H7 (cell line): ENCODE measurements at places on chromosomes 7 and 10. TPM values are rescaled to one million over a fixed set of nuclear protein-coding genes. Genes with fewer than 3 reads are reported as not detected.

The ITGA8 gene
- total RNA-seq, result 0.03 TPM in 1 of 2 replicates, not detected in the other

The HOXA7 gene
- total RNA-seq, result not detected in 2 replicates

The STX1A gene
- 16.8 and 19.4 TPM in 2 replicates for total RNA-seq

The FKBP9 gene
- total RNA-seq, result 9.0 and 17.4 TPM in 2 replicates

The MYH16 gene
- total RNA-seq, result not detected in 2 replicates

The TSPAN15 gene
- 5.0 and 6.5 TPM in 2 replicates for total RNA-seq

The GTF2IRD2 gene
- 0.76 and 2.5 TPM in 2 replicates for total RNA-seq

The HOGA1 gene
- 0.37 TPM in 1 of 2 replicates, not detected in the other for total RNA-seq

The GPR85 gene
- total RNA-seq, result 0.03 TPM in 1 of 2 replicates, not detected in the other

The SPACDR gene
- total RNA-seq, result 0.11 and 1.1 TPM in 2 replicates

The ANXA8L1 gene
- total RNA-seq, result not detected in 2 replicates

The FZD8 gene
- total RNA-seq, result 43.0 and 76.2 TPM in 2 replicates

The CYP26A1 gene
- 44.4 and 190 TPM in 2 replicates for total RNA-seq
